Jurkat, Clone E6-1 (cell line): ENCODE measurements at places on chromosomes 3 and 15.

- no peak for DNase-seq
Observed at GRCh38 chr15:62553911-62554563, 389.0 kb upstream of the C2CD4B start.

DNA sequence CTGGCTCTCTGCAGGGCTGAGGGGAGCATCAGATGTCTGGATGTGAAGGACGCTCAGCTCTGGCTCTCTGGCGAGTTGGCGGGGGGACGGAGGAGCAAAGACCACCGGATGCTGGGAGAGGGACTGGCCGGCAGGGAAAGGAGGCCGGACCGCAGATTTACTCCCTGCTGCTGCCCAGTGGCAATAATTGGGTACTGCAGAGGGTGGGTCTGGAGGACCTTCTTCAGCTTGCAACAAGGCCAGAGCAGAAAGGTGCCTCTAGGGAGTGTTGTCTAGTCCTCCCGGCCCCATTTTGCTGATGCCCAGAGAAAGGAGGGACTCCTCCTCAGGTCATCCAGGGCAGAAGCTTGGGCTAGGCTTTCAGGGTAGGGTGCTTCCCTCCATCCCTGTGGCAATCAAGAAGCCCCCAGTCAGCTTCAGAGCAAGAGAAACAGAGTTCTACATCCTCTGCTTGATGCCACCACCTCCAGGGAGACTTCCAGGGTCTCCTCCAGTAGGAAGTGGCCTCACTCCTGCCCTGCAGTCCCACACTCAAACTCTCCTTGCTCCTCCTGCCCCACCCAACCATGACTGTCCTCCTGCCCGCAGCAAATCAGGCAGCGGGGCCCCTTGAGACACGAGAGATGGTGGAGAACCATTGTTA lies 20.3 kb upstream of the CSPG4 start:
- peak; percentile 27 for DNase-seq

DNA sequence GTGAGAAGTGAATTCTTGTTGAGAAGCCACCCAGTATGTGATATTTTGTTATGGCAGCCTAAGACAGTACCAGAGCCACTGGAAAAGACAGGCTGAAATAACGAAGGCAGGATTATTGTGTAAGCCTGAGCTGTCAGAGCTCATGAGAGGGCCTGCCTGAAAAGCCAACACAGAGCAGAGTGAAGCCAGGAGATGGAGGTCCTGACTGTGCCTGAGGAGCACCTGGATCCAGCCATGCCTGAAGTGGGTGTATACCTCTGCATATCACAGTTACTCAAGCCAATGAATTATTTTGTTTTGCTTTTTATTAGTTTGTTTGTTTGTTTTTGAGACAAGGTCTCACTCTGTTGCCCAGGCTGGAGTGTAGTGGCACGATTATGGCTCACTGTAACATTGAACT lies 4.1 kb upstream of the CMTM7 start:
- DNase-seq: no peak

- DNase-seq: no peak
Observed at GRCh38 chr3:174330303-174330702, 528.8 kb upstream of the NAALADL2 start.

- no peak for DNase-seq
Observed at GRCh38 chr3:100756441-100756840, 47.1 kb downstream of the TFG start.

GRCh38 chr15:89002281-89002761 lies 85.9 kb upstream of the ABHD2 start:
- DNase-seq: no peak

GRCh38 chr3:59515966-59516365 lies 466.1 kb upstream of the CFAP20DC start:
- no peak for DNase-seq

DNA sequence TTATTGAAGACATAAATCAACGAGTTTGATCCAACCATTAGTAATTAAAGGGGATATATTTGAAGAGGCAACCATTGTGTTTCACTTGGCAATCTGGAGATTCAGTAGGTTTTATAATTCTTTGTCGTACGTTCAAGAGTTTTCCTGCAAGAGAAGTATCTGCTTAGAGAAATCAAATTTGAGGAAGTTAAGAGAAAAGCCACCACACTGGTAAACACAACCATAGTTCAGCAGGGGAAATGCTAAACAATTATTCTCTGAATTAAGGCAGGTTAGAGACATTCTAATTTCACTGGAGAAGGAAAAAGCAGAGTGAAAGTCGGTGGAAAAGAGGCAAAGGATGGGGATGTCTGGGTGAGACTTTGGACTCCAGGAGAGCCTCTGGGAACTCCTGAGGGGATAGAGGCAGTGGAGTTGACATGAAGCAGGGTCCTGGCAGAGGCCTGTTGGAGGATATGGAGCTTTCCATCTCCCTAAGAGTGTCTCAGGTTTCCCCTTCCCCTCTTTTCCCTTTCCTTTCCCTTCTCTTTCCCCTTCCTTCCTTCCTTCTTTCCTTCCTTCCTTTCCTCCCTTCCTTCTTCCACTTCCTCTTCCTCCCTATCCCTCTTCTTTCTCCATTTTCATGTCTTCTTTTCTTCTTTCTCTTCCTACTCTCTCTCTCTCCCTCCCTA lies 26.5 kb downstream of the SPINK8 start:
- no peak for DNase-seq

GRCh38 chr15:97504031-97504792 lies 456.3 kb upstream of the ARRDC4 start:
- no peak for DNase-seq

DNA sequence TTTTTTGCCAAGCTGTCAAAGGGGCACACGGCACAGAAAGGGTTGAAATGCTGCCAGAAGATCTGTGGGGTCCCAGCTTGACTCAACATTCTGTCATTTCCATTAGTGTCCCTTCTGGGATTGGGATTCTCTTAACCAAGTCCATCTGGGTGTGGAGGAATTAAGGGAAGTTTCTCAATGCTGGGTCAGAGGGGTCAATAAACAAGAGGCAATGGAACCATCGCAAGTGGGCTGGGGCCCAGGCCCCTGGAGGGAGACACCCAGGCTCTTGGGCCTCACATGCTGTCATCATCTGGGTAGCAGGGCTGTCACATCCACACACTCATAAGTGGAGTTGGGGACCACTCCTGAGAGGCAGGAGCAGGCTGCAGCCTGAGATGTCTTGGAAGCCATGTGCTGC lies 8.1 kb upstream of the APOD start:
- no peak for DNase-seq

DNA sequence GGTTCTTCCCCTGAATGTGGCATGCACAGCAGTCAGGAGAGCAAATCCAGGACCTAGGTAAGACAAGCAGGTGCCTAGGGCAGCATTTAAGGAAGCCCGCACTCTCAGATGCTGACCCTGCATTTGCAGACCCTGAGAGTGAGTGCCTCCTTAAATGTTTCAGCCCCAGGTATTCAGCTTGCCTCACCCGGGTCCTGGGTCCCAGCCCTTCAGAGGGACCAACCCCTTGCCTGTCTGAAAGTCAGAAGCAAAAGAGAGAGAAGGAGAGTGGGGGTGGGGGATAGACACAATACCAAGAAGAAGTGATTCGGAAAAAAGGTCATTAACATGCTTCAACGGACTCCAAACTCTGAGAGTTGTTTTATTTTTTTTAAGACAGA lies 75.0 kb downstream of the MEGF11 start:
- no peak for DNase-seq

DNA sequence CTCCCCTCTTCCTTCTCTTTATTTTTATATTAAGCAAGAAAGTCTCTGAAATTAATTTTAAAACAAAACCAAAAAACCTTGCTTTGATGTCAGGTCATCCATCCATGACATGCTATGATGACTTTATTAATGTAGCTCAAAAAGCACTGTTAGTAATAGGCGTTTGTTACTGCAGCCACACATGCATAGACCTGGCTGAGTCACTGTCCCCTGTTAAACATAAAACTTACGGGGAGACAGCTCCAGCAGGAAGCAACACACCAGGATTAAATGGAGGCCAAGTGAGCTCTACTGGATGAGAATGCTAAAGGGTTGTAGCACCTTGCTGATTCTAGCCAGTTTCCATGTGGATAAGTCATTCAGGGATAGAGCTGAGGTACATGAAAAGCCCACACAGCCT lies 661.1 kb downstream of the MAGI1 start:
- DNase-seq: no peak

GRCh38 chr15:39720621-39721611 lies 61.7 kb downstream of the FSIP1 start:
- peak; percentile 99 for DNase-seq

- DNase-seq: no peak
Observed at GRCh38 chr3:8756671-8757070, 12.7 kb downstream of the OXTR start.

GRCh38 chr3:182149594-182149993 lies 437.9 kb downstream of the SOX2 start:
- no peak for DNase-seq

DNA sequence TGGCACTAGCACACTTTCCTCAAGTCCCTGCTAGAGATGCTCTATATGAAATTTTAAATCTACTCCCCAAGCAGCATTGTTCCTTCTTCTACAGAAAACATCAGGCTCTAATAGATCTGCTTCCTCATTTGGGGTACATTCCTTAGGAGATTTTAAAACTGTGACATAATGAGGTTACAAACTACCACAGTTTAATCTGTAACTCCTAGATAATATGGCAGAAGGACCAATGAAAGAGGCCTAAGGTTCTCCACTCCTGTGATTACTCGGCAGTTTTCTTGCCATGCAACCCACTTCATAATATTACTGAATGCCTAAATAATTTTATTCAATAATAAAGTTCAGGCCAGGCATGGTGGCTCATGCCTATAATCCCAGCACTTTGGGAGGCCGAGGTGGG lies 16.1 kb downstream of the ZNF106 start:
- no peak for DNase-seq

GRCh38 chr15:66862940-66863335 lies 160.9 kb downstream of the SMAD6 start:
- peak; percentile 67 for DNase-seq

DNA sequence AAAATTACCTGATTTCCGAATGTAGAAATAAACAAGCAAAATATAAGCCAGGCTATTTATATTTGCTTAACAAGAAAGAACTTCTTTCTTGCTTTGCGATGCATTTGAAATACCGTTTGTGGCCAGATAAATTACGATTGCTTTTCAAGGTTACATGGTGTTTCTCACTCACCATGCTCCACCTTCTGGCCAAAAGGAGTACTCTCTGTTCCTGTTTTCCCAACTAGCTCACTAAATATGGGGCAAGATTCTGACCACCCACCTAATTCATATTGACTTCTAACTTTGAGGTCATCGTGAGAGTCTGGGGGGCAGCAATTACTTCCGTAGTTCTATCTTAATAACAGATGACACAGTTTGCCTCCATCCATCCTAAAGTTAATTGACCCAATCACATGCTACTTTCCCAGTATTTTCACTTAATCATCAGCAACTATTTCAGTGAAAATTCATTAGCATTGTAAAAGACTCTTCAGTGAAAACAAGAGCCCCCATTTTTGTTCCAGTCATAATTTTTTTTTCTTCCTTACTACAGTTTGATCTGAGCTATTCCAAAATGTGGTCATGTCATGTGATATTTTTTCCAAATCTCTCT lies 25.9 kb downstream of the ACP3 start:
- peak; percentile 58 for DNase-seq

- DNase-seq: no peak
Observed at GRCh38 chr3:23885210-23885609, 31.6 kb downstream of the NKIRAS1 start.

- DNase-seq: no peak
Observed at GRCh38 chr3:34878488-34878887, 760.8 kb upstream of the ARPP21 start.

DNA sequence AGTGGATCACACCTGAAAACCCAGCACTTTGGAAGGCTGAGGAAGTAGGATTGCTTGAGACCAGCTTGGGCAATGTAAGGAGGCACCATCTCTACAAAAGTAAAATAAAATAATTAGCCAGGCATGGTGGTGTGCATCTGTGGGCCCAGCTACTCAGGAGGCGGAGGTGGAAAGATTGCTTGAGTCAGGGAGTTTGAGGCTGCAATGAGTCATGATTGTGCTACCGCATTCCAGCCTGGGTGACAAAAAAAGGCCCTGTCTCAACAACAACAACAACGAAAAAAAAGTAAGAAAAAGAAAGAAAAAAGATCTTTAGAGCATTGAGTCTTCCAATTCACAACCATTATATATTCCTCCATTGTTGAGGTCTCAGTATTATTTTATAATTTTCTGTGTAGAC lies 192.4 kb upstream of the DPH6 start:
- DNase-seq: no peak

DNA sequence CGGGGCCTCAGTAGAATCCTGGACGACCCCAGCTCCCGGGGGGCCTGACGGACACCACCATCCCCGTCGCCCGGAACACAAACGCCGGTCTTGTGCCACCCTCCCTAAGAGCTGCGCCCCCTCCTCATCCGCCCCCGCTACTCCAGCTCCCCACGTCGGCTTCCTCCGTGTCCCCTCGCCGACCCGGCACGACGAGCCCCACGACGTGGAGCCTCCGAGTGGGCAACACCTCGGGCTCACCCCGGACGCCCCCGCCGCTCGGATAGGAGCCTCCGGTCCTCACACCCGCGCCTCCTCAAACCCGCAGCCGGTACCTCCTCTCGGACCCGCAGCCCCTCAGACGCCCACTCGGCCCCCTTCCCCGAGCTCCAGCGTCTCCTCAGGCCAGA lies 525 bp downstream of the NPTN start:
- no peak for DNase-seq

DNA sequence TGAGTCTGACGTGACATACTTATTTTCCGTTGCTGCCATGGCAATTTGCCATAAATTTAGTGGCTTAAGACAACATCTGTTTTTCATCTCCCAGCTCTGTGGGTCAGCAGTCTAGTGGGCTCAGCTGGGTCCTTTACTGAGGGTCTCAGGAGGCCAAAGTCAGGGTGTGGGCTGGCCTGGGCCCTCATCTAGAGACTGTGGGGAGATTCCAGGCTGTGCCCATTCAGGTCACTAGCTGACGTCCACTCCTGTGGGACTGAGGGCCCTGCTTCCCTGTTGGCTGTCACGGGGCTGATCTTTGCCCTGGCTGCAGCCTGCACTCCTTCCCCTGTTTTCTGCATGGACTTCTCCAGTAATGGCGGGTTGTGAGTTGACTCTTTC lies 19.1 kb downstream of the FGD5 start:
- DNase-seq: no peak

- no peak for DNase-seq
Observed at GRCh38 chr15:95494971-95495541, 835.4 kb upstream of the NR2F2 start.

DNA sequence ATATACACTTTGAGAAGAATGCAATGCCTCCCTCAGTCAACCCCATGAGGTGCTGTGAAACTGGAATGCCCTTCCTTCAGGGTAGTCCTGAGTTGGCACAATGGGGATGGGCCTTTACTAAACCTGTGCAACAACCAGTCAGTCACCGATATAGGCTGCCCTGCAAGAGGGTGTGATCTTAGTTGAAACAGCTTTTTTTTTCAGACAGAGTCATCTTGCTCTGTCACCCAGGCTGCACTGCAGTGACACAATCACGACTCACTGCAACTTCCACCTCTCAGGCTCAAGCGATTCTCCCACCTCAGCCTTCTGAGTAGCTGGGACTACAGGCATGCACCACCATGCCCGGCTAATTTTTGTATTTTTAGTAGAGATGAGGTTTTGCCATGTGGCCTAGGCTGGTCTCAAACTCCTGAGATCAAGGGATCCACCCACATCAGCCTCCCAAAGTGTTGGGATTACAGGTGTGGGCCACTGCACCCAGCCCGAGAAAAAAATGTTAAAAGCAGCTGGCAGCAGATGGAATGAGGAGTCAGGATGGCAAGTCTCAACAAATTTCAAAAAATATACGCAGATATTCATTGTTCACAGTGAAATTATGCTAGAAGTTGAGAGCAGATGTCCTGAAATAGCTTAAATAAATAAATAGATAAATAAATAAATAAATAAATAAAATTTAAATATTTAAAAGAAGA lies 31.8 kb downstream of the MYO5A start:
- DNase-seq: no peak
